ENCODE measurements at places on chromosomes 1 and 21. TPM values are rescaled to one million over a fixed set of nuclear protein-coding genes. Genes with fewer than 3 reads are reported as not detected.

Gene LRRN2
- total RNA-seq = not detected

Gene TMEM51
- total RNA-seq = 19.2 TPM

Gene CALML6
- total RNA-seq = not detected

GRCh38 chr1:236865818-236866155 lies 70.7 kb downstream of the MTR start:
- no peak overlapping the region for H3K4me3 ChIP-seq
- no peak overlapping the region for H3K27ac ChIP-seq
- no peaks in the 10 kb centered on the region for H3K27me3 ChIP-seq
- H3K36me3 ChIP-seq = peaks cover 48% of the 10 kb centered on the region

DNA sequence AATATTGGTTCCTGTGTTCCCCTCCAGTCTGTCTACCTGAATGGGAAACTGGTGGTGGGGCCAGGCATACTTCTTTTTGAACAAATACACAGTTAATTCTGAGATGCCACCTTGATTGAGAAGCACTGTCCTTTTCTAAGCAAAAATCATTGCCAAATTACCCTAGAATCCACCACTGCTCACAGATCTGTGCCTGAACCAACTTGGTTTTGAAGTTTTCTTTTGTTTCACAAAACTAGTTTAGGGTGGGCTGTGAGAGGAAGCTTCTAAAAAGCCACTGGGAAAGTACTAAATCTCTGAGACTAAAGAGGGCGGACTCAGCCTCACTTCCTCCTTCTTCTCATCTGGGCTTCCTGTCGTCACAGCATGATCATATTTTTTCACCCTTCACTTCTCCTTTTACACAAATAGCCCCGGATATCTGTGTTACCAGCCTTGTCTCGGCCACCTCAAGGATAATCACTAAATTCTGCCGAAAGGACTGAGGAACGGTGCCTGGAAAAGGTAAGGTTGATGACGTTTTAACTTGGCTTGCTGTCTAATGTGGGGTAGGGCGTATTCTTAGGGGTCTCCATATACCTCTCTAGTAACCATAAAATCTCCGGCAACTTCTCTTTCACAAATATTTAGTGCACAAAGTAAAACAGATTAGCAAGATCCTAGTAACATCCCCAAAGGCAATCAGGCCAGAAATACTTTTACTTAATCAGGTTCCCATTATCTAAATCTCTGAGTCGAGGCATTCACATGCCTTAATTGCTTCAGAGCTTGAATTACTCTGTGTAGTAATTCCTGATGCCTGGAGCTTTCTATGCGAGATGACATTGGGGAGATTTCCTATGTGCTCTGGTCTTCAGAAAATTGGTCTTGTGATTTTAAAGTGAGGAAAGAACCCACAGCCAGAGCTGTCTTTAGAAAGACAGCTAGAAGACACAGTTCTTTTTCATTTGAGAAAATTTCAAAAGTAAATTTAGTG lies at the start of gene CD53:
Gene CD53 (plus strand): TSS at position 404 of the 976 bp plus-strand sequence. CDS start 18,261 bp downstream, outside the sequence.
- 0 out of 2 replicates have a peak, but pooled peaks cover 5% of the 10 kb centered on the region for H3K27me3 ChIP-seq
- DNase-seq = no peak
- H3K36me3 ChIP-seq = no peaks in the 10 kb centered on the region
- no peak within 1 kb of the TSS for H3K27ac ChIP-seq
- H3K4me1 ChIP-seq = no peaks in the 10 kb centered on the region

GRCh38 chr1:208855403-208855802 lies 611.2 kb upstream of the PLXNA2 start:
- peaks cover 19% of the 10 kb centered on the region for H3K4me1 ChIP-seq
- H3K36me3 ChIP-seq = no peaks in the 10 kb centered on the region
- H3K27ac ChIP-seq = no peak overlapping the region
- DNase-seq = no peak
- no peak overlapping the region for H3K4me3 ChIP-seq

GRCh38 chr1:200670242-200671118 lies 773 bp upstream of the DDX59 start:
- peak; percentile 48 for DNase-seq
- peaks cover 12% of the 10 kb centered on the region for H3K36me3 ChIP-seq
- no peaks in the 10 kb centered on the region for H3K27me3 ChIP-seq

- no peaks in the 10 kb centered on the region for H3K36me3 ChIP-seq
- no peak for DNase-seq
- H3K4me1 ChIP-seq = no peaks in the 10 kb centered on the region
- H3K27me3 ChIP-seq = no peaks in the 10 kb centered on the region
- no peak overlapping the region for H3K27ac ChIP-seq
These were observed 12.6 kb upstream of the MYOG start for GRCh38 chr1:203098445-203098844.

- H3K36me3 ChIP-seq = no peaks in the 10 kb centered on the region
- H3K27ac ChIP-seq = no peak overlapping the region
- H3K4me3 ChIP-seq = no peak overlapping the region
- H3K27me3 ChIP-seq = no peaks in the 10 kb centered on the region
- H3K4me1 ChIP-seq = no peaks in the 10 kb centered on the region
These were observed 106.7 kb upstream of the GNG12 start for GRCh38 chr1:67939942-67940341.

DNA sequence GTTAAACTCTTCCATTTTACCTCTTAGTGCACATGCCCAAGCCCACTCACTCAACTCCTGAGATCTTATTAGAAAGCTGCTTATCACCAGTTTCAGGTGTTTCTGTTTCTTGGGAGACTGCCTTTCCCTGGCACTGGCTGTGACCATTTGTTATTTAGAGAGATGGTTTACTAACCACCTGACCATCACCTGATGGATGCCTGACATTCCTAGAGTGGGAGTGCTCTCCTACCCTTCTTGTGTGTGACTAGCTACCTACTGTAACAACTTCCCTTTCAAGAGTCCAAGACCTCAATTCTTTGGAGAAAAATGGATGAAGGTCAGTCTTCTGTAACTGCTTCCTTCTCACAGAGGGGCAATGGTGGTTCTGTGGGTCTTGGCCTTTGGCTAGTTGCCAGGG lies 755.2 kb upstream of the ADAMTS5 start:
- no peak overlapping the region for H3K4me3 ChIP-seq
- no peaks in the 10 kb centered on the region for H3K27me3 ChIP-seq
- DNase-seq = no peak
- H3K27ac ChIP-seq = no peak overlapping the region

- no peak for DNase-seq
- no peak overlapping the region for H3K27ac ChIP-seq
- no peaks in the 10 kb centered on the region for H3K27me3 ChIP-seq
- no peaks in the 10 kb centered on the region for H3K4me1 ChIP-seq
- no peaks in the 10 kb centered on the region for H3K36me3 ChIP-seq
These were observed 315.6 kb upstream of the PLXNA2 start for GRCh38 chr1:208559597-208560329.

DNA sequence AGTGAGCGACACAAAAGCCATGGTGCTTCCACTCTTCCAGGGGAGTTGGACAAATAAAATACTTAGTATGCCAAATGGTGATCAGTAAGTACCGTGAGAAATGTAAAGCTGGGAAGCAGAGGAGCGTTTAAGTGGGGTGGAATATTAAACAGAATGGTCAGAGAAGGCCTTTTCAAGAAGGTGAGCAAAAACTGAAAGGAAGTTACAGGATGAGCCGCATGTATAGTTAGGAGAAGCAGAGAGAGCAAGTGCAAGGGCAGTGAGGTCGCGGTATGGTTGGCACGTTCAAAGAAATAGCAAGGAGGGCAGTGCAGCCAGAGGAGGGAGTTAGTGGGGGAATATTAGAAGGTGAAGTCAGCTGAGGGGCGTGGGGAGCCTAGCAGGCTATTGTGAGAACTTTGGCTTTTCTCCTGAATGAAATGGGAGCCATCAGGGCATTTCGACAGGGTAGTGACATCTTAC lies 748 bp upstream of the ATP6V0B start:
- peak overlapping the region; percentile 88 for H3K4me3 ChIP-seq
- DNase-seq = no peak
- no peaks in the 10 kb centered on the region for H3K27me3 ChIP-seq
- H3K36me3 ChIP-seq = peaks cover 59% of the 10 kb centered on the region
- no peak overlapping the region for H3K27ac ChIP-seq
- peaks cover 42% of the 10 kb centered on the region for H3K4me1 ChIP-seq

GRCh38 chr21:39915881-39916280 lies 48.6 kb downstream of the PCP4 start:
- no peak overlapping the region for H3K27ac ChIP-seq
- no peak for DNase-seq
- H3K27me3 ChIP-seq = no peaks in the 10 kb centered on the region

DNA sequence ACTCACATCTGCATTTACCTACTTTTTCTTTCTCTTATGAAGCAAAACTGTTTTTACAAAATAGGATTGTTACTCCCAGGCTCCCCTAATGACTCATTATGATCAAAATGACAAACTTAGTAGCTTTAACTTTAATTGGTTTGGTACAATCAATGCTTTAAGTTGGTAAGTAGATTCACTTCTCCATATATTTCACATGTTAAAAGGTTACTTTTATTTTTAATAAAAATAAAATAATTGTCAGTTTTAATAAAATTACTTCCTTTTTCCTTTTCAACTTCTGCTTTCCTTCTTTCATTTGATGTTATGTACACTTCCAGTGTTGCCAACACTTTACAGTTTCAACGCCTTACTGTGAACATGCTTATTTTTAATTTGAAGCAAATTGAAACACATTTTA lies 477.6 kb downstream of the SETD4 start:
- H3K27ac ChIP-seq = no peak overlapping the region
- no peaks in the 10 kb centered on the region for H3K4me1 ChIP-seq
- H3K36me3 ChIP-seq = no peaks in the 10 kb centered on the region

DNA sequence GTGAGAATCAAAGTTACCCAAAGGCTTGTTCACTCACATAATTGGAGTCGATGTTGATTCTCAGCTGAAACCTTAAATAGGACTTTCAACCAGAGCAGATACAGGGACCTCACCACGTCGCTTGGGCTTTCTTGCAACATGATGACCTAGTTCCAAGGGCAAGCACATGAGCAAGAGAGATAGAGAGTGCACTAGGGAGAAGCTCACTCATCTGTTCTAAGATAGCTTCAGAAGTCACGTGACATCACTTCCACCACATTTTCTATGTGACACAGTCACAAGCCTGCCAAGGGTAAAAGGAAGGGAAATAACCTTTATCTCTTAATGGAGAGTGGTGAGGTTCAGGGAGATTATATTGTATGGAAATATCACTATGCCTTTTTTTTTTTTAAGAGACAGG lies 470.1 kb upstream of the PLXNA2 start:
- H3K4me3 ChIP-seq = no peak overlapping the region
- no peaks in the 10 kb centered on the region for H3K27me3 ChIP-seq
- no peaks in the 10 kb centered on the region for H3K36me3 ChIP-seq
- no peak overlapping the region for H3K27ac ChIP-seq
- no peak for DNase-seq

GRCh38 chr1:247536340-247536739 lies at the start of gene OR2C3:
TSS of gene OR2C3 (minus strand) at chr1:247536440. CDS start at chr1:247532511, 3,929 bp downstream.
- H3K27me3 ChIP-seq = no peaks in the 10 kb centered on the region
- H3K27ac ChIP-seq = no peak within 1 kb of the TSS

DNA sequence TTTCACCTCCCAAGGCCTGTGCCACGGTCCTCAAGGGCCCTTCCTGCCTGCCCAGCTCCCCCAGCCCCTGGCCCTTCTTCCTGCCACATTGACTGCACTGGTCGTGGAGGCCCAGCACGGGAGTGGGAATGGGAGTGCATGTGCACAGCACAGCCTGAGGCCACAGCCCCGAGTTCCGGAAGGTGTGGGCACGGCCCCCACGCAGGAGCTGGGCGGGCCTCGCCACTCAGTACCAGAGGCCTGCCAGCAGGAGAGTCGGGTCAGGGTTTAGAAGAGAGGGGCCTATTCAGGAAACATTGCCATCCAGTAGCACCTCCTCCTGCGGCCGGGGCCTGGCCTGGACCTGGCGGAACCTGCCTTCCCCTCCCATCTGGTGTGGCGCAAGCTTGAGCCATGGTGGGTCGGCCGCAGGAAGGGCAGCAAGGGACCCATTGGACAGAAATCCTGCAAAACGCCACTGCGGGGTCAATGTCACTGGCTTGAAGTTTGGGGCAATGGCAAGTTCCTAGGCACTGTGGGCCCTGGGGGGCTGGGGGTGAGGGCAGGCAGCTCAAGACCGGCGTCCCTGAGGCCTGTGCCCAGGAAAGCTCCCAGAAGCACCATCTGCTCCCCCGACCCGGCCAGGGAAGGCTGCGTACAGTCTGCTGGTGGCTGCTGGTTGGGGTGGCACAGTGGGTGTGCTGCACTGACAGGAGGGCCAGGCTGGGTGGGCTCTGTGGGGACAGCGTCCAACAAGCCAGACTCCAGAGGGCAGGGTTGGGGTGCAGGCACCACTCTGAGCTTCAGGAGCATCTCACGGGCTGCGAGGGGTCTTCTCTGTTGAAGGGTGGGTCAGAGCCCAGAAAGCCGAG lies 1.8 kb upstream of the TMEM52 start:
- no peaks in the 10 kb centered on the region for H3K27me3 ChIP-seq
- no peak overlapping the region for H3K27ac ChIP-seq
- peaks cover 17% of the 10 kb centered on the region for H3K4me1 ChIP-seq
- no peak overlapping the region for H3K4me3 ChIP-seq
- DNase-seq = no peak

DNA sequence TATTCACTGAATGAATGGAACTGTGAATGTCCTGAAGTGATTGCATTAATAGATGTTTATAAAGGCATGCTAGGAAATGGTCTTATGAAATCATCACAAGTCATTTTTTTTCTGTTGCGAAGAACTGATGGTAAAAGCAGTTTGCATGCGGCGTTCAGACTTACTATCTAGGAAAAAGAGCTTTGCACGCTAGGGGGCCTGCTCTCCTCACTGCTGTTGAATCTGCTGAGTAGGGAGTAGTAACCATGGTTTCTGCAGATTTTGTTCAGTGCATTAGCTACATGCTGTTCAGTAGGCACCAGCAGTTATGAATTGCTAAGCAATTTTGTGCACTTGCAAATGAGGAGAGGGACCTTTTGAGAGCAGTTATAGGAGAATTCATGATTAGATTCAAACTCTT lies 57.9 kb downstream of the CENPF start:
- no peak overlapping the region for H3K27ac ChIP-seq
- H3K4me1 ChIP-seq = no peaks in the 10 kb centered on the region
- DNase-seq = no peak
- no peaks in the 10 kb centered on the region for H3K27me3 ChIP-seq
- H3K36me3 ChIP-seq = peaks cover 96% of the 10 kb centered on the region
- H3K4me3 ChIP-seq = no peak overlapping the region

GRCh38 chr1:207032528-207033017 lies at the start of gene C1orf116:
TSS of gene C1orf116 (minus strand) at chr1:207032756. CDS start at chr1:207027598, 5,158 bp downstream.
- H3K36me3 ChIP-seq = no peaks in the 10 kb centered on the region
- H3K4me3 ChIP-seq = no peak within 1 kb of the TSS
- no peak for DNase-seq

DNA sequence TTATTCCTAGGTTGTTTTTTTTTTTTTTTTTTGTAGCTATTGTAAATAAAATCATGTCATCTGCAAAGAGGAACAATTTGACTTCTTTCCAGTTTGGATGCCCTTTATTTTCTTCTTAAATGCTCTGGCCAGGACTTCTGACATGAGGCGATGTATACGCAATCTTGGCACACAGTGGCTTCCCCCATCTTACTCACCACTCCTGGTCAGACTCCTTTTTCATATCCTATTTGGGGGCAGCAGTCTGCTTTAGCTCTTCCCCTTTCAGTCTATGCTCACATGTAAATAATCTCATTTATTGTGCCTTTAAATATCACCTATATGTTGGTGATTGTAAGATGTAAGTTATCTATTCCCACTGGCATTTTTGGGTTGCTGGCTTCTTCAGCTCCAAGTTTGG lies 56.1 kb downstream of the SLAMF6 start:
- no peak for DNase-seq
- H3K36me3 ChIP-seq = no peaks in the 10 kb centered on the region
- no peak overlapping the region for H3K4me3 ChIP-seq
- H3K27me3 ChIP-seq = no peaks in the 10 kb centered on the region

GRCh38 chr1:91900562-91900961 lies 14.6 kb upstream of the TGFBR3 start:
- H3K36me3 ChIP-seq = no peaks in the 10 kb centered on the region
- no peaks in the 10 kb centered on the region for H3K27me3 ChIP-seq
- DNase-seq = peak; percentile 72
- H3K27ac ChIP-seq = peak overlapping the region; percentile 20
